ENCODE measurements at places on chromosomes 4 and X.

DNA sequence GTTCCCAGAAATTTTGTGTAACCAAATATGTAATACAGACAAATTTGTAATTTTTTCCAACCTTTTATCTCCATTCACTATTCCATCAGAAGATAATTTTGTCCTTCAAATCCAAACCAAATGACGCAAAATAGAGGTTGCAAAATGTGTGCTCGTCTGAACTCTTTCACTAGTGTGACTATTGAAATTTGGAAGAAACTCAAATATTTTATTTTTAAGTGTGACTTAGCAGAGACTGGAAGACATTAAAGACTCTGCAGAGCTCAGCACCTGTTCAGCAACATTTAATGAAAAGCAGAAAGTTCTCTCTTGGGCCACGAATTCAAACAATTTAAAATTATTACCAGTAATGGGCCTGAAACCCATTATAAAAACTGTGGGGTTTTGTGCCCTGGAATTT, 30.0 kb upstream of the APELA start:
- DNase-seq: peak; percentile 36

DNA sequence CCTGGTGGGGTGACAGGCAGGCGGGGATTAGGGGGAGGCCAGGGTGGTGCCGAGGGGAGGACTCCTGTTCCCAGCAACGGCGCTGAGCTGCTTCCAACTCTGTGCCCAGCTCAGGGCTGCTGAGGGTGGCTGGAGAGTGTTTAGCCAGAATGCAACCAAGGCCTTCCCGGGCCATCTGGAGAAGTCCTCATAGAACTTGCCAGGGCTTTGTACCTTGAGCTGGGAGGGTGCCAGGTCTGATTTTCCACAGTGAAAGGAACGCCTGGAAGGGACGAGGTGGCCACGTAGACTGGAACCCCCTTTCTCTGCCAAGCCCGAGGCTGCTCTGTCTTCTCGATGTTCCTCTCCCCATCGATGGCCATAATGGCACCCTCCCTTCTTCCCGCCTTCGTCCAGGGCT, 57.0 kb upstream of the GPR78 start:
- no peak for DNase-seq

DNA sequence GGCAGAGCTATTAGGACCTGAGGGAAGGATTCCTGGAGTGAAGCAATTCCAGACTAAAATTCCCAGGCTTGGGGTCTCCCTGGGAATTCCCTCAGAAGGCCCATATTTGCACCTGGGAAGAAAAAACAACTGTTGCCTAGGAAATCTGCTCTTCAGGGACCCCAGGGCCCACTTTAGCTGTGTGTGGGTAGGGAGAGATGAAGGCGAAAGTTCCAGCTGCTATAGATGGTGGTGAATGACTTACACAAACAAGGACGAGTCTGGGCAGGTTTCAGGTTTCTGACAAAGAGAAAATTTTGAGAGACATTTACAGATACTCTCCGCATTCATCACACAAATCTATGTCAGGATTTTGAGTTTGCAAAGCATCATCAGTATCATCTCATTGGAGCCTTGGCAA, 126.1 kb downstream of the GPC3 start:
- DNase-seq: no peak

GRCh38 chr4:38235354-38235753, 275.2 kb downstream of the PTTG2 start:
- DNase-seq: no peak

DNA sequence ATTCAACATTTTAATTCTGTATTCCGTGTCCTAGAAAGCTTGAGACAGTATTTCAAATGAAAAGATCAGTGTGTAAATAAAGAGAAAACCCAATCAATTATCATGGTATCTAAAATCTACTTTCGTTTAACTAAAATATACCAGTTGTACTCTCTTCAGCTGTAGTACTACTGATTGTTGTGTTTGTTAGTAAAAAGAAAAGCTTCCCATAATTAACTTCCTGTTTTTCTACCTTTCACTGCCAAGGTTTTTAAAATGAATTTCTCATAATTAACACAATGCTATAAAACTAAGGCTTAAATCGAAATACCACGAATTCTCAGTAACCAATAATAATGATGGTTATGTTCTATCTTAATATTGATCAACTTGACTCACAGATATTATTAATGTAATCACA, 37.4 kb downstream of the PPP3CA start:
- DNase-seq: no peak

DNA sequence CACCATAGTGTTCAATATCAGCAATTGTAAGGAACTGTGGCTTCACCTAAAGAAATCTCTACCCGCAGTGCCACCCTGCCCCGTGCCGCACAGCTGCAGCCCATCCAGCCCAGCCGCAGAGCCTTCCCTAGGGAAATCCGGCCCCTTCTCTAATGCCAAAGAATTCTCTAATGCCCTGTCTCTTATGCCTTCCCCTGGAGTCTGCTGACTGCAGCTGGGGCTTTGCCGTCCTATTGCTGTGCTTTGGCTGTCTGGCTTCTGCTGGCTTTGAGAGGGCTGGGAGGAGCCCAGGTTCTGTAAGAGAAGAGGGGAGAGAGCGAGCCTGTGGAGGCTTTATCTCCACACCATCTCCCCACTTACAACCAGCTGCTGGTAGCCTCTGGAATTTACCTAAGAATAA, 85.9 kb upstream of the HELT start:
- no peak for DNase-seq

DNA sequence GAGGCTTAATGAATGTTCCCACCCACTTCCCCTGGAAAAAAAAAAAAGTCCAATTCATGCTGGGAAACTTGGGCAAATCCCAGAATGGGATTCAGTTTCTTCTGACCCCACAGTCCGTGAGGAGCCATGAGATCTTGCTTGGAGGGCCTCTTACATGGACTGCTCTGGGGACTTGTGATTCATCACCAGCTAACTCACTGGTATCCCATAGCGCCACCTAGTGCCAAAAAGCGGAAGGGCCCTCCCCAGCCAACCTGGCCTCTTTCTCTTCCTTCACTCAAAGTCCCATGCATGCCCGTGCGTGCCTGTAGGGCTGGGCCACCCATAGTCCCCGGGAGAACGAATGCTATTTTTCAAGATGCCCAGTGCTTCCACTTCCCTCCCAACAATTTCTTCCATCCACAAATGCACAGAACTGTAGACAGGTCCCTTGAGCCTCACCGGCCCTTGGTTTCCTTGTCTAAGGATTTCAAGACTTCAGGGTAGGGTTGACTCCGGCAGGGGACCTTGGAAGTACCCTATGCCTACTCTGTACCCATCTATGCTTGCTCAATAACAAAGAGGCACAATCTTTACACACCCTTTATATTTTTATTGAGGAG, 5.1 kb downstream of the RTL5 start:
- DNase-seq: peak; percentile 81

GRCh38 chr4:102687373-102687981, 73.3 kb downstream of the MANBA start:
- DNase-seq: peak; percentile 25

DNA sequence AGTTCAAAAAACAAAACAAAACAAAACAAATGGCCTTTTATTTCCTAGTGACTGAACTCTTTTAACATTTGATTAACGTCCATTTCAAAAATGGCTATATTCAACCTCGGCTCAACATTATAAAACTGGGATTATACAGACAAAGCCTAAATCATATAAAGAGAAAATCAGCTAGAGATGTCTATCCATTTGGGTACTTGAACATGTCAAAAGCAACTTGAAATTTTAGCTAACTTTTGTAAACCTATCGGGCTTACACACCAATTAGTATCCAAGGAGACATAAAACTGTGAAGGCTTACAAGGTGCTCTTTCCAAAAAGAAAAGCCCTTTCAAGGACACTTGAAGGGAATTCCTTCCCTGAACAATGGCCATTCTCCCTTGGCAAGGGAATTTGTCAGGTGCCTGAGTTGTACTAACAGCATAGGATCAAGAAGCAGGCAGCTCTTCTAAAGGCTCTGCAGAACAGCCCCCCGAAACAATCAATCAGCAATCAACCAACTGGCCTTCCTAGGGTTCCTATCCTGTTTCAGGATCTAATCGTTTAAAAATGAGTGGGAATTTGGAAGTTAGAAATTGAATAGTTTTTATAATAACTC, 633.7 kb upstream of the HTR2C start:
- DNase-seq: no peak

DNA sequence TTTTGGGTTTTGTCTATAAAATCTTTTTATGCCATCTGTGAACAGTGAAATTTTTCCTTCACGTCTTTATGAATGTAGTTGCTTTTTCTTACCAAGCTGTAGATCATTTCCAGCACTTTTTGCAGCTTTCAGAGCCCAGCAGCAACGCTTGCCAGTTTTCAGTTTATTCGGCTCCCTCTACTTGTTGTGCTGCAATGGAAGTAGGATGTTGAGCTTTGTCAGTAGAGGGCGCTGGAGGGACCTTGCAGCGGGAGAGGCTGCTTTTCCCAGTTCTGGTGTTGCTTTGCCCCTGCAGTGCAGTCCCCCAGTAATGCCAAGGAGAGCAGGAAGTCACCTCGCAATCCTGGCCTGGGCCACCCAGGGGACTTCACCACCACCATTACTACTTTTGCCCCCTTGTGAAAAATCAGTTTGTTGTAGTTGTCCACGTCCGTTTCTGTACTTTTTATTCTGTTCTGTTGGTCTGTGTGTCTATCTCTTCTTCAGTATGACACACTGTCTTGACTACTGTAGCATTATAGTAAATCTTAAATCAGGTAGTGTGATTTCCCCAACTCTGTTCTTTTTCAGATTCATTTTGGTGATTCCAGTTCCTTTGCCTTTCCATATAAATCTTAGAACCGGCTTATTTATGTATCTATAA, 21.8 kb downstream of the CMC4 start:
- DNase-seq: peak; percentile 43

GRCh38 chr4:110823251-110823650, 200.4 kb upstream of the PITX2 start:
- peak; percentile 24 for DNase-seq

GRCh38 chr4:123631786-123632692, 235.4 kb downstream of the SPRY1 start:
- DNase-seq: peak; percentile 53

DNA sequence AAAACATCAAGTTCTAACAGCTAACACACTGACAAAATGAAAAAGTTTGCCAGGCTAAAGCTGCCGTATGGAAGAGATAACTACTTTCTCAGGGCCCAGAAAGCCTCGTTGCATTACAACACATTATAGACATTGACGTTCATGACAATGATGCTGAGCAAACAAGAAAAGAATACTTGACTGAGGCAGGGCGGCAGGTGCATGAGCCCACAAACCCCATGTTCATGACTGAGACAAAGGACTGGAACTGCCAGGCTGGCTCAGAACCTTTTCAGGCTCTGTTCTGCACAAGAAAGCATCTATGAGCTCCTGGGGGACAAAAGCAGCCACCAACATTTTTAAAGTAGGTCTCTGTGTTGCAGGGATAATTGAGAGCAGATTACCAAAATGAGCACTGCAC, 13.6 kb downstream of the TLR6 start:
- DNase-seq: no peak

GRCh38 chrX:68942840-68943239, 114.0 kb downstream of the EFNB1 start:
- no peak for DNase-seq

DNA sequence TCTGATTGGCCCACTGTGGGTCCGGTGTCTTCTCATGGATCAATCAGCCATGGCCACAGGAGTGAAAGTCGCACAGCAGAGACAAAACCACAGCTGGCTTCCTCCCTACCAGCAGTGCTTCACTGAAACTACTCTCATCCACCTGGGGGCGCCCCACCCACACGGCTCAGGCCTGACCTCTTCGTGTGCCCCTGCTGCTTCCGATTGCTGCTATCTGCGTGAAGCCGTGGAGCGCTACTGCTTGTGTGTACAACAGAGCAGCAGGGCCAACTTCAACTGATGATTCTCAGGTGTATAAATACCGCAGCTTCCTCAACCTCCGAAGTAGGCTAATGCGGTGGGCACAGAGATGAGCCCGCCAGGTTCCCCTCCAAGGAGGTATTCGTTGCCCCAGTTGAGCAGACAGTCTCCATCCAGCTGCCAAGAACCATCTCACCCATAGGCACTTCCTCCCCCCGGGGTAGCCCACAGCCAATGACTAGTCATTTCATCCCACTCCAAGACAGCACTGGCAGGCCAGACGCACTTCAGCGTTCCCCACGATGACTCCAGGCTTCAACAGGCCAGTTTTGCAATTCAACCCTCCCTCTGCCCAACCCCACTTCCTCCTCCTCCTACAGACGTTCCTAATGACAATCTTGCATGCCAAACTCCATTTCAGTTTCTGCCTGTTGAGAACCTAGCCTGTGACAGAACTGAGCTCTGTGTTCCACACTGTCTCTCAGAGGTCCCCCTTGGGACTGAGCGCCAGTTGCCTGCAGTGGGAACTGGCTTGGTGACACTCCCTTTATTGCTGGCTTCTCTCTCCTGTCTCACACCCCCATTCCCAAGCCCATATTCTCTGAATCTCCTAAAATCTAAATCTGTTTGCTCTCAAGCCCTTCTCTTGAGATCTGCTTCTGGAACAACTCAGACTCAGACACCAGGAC, 41.3 kb upstream of the ATP6AP2 start:
- DNase-seq: peak; percentile 82

GRCh38 chr4:31592293-31592692, 872.1 kb downstream of the PCDH7 start:
- no peak for DNase-seq

- DNase-seq: no peak
These were observed 3.7 kb downstream of the MYOZ2 start for GRCh38 chr4:119139311-119139710.

DNA sequence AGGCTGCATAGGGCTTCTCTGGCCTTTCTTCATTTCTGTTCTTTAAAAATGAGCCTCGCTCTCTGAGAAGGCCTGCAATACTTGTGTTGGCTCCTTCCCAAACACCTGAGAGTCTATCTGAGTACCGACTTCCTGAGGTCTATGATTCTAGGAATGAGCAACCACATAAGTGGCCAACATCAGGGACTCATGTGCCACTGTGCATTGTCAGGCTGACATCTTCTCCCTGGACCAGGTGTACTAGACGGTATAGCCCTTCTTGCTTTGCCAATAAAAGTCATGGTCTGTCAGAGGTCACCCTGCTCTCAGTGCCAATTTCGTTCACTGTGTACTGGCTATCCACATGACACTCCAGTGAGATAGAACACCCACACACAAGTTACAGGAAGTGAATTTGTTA, 67.4 kb upstream of the EPHA5 start:
- DNase-seq: no peak

DNA sequence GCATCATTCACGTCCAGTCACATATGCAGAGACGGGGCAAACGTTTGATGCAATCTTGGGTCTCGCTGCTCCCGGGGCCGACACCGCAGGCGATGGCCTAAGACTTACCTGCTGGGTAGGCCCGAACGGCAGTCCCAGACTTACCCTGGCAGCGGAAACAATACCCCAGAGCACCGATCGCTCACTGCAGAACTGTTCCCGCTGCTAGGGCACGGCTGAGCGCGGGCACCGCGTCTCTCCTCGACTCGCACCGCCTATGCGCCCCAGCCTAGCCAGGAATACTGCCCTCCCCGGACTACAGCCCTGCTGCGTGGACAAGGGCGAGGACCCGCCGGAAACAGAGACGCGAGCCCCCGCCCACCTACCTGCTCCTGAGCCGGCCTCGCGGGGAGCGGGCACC, 86.2 kb downstream of the HPRT1 start:
- no peak for DNase-seq
